Hematopoietic multipotent progenitor cell (in vitro differentiated cells): ENCODE measurements at places on chromosomes 2 and 18.

- DNase-seq: no peak
Measured at GRCh38 chr2:232871835-232872736, 2.0 kb downstream of the SNORC start.

DNA sequence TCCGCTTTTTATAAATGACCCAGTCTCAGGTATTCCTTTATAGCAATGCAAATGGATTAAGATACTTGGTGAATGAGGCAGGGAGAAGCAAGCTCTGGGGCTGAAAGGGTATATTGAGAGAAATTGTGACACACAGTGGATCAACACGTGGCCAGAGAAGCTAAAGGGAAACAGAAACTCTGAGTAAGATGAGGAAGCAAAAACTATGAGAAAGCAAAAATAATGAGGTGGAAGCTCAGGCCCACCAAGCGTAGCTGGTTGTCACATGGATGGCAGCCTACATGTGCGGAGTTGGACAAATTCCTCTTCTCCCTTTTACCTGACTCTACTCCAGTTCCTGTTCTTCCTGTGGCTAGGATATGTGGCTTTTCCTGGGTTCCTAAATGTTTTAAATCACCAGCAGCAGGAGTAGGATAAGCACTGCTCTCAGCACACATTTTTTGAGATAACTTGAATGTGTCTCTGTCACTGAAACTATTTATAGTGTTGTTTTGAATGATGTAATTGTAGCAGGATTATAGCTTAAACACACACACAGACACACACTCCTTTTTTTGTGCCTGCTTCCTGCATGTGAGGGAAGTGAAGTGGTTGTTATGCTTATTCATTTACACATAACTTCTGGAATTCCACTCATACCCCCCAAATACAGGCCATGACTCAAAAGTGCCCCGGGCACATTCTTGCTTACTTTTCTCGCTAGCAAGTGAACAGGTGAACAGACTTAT lies 30.1 kb upstream of the EPC2 start:
- no peak for DNase-seq

DNA sequence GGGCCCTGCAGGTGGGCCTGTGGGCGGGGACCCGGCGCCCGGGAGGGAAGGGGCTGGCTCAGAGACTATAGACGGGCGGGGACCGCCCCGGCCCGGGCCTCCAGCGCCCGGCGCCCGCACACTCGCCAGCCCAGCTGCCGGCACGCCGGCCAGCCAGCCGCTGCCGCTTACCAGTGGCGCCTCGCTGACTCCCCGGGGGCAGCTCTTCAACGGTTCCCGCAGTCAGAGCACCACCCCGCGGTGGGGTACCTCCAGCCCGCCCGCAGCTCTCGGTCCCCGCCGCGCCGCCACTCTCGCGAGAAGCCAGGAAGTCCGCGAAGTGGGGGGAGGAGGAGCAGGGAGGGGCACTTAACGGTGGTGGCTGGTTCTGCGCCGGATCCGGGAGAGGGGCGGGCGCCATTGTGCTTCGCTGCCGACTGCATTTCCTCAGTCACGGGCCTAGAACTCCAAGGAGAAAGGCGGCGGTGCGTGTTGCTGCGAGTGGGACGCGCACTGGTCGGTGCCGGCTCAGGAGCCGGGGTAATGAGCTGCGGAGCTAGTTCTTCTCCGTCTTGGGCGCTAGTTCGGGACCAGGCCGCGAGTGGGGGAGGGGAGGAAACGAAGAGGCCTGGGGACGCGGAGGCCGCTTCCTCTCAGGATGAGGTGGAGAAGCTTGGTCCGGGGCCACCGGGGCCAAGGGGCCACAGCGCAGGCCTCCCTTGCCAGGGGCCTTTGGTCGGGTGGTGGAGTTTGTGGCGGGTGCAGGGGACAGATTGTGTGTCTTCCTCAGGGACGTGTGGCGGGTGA lies at the start of gene MARCHF7:
Gene MARCHF7, plus strand, starts transcription at position 364 of the 786 bp plus-strand sequence. CDS start 16,517 bp downstream, outside the sequence.
- DNase-seq: peak; percentile 98

DNA sequence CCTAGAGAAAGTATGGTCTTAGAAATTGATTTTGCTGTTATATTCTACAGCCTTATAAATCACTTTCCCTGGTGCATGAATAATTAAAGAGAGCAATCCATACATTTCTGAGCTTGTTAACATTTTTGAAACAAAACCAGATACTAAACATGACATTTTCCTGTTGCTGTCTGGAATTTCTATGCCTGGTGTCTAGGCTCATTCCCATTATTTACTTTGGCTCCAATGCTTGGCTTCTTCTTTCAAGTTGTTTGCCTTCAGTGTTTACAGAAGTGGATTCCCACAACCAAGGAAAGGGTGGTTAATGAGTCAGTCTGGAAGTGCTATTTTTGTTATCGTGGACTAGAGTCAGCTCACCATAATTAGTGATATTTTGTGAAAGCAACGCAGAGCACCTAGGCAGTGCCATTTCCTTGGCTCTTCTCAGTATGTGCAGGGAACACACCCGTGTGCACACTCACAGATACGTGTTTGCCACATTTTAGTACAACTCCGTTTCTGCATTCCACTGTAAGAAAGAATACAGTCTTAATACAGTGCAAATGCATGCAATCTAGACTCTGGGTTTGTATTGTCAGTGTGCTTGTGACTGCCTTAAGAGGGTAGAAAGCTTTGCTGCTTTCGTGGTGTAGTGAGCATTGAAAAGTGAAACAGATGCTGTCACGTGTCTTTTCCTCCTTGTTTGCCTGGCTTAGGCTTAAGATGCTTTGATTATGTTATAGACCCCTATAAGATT lies 185.0 kb upstream of the RASGRP3 start:
- DNase-seq: no peak

DNA sequence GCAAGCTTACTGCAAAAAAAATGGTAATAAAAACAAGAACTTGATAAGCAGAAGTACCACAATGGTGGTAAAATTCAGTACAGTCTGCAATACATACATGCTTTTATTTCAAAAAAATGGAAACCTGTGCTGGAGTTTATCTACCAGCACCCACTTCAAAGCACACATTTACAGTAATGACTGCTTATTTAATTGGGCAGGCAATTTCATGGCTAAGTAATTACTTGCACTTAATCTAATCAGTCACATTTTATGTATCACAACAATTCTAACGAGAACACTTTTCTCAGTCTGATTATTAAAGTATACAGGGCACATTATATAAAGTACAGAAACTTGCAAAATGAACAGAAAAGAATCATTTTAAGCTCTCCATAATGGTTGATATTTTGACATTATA lies 5.2 kb downstream of the APCDD1 start:
- DNase-seq: no peak

GRCh38 chr2:217451666-217452065 lies 551.1 kb downstream of the TNS1 start:
- no peak for DNase-seq

- DNase-seq: no peak
Measured at GRCh38 chr18:50429207-50429948, 54.5 kb downstream of the SKA1 start.

- no peak for DNase-seq
Measured at GRCh38 chr2:15782009-15782751, 158.2 kb upstream of the MYCN start.

DNA sequence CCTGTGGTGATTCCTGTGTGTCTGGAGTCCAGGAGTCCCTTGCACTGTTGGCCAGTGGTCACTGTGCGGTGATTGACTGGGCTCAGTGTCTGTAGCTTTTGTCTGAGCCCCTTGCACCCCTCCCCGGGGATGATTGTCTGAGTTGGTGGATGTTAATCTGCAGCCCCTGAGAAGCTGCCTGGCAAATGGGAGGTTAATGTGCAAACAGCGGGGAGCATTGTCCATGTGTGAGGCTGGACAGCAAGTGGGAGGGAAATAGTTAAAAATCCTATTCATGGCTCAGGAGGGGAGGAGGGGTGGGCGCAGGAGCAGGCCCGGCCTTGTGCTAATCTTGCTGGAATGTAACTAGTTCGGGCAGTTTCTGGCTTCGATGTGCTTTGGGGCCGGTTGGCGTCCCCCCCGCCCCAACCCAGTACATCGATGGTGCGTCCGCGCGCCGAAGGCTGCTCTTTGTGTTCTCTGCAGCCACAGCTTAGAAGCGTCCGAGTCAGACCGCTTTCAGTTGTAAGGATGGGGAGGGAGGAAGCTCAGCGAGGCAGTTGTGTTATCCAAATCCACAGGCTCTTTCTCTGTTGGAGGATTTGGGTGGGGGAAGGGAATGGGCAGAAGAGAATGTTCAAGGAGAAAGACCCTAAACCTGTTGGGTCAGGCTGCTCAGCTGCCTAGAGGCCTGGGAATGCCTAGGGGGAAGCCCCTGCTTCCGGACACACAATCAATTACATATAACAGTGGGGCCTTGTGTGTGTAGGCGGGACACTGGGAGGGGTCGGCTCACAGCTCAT lies 71.8 kb downstream of the TGOLN2 start:
- no peak for DNase-seq

DNA sequence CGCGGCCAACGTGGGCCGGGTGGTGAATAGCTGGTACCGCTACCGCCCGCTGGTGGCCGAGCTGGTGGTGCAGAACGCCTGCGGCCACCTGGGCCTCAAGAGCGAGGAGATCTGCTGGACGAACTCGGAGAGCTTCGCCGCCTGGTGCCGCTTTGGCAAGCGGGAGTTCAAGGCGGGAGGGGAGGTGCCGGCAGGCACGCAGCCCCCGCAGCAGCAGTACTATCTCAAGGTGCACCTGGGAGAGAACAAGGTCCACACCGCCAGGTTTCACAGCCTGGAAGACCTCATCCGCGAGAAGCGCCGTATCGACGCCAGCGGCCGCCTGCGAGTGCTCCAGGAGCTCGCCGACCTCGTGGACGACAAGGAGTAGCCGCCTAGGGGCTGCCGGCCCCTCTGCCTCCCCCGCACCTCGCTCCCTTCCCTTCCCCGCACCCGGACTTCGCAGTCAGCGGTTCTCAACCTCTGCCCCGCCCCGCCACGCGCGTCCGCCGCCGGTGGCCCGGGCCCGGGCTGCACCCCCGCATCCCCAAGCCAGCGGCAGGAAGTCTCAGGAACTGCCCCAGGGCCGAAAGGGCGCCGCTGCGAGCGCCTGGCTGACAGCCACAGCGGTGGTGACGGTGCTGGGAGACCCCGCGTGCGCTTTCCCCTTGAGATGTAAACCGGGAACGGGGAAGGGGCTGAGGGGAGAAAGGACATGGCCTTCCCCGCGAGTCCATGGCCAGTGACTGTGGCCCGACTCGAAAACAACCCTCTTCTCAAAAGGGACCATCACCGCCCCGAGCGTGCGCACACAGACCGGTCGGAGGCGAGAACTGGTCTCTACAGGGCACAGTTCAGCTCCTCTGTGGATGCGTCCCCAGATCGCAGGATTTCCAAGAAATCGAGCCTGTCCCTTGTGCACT lies 2.2 kb downstream of the LRATD1 start:
- peak; percentile 43 for DNase-seq

GRCh38 chr18:9735238-9735637 lies 27.1 kb downstream of the RAB31 start:
- no peak for DNase-seq

DNA sequence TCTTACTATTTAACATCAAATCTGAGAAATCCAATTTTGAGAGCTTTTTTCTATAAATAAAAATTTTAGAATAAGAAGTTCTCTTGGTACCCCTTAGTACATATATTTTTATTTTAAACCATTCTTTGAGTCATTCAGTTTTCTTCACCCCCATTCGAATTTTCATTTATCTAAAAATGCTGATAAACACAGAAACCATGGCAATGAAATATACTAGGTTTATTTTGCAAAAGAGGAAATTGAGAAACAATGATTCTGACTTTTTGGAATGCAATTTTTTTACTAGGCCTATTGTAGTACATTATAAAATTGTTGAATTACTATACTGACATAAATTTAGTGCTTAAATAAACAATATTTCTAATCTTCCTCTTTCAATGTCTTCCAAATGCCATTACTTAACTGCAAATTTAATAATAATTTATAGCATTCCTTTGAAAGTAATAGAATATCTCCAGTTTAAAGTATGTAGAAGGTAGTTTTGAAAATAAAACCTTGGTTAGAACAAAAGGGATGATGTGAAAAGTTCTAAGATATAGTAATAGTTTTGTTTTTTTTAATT lies 46.3 kb downstream of the TANK start:
- DNase-seq: peak; percentile 52

GRCh38 chr2:43701111-43701510 lies 24.9 kb upstream of the C1GALT1C1L start:
- DNase-seq: no peak

DNA sequence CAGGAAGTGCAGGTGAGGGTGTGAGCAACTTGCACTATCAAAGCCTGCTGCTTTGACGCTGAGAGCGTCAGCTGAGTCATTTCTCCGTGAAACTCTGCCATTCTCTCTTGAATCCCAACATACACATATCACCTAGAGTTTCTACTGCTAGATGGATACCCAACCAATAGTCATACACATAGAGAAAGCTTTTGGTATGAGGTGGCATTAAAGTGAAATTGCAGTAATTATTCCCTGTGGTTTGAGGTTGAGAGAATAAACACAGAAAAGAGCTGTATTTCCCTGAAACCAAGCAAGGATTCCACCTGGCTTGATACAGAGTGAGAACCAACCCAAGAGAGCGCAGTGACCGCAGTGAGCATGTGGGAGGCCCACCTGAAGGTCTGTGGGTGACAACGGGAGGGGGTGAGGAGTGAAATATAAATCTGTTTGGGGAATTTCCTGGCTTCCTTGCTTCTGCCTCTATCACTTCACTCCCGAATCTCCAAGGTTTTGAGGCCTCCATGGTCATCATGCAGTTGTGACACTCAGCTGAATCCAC lies 28.8 kb upstream of the TMEM18 start:
- DNase-seq: no peak

DNA sequence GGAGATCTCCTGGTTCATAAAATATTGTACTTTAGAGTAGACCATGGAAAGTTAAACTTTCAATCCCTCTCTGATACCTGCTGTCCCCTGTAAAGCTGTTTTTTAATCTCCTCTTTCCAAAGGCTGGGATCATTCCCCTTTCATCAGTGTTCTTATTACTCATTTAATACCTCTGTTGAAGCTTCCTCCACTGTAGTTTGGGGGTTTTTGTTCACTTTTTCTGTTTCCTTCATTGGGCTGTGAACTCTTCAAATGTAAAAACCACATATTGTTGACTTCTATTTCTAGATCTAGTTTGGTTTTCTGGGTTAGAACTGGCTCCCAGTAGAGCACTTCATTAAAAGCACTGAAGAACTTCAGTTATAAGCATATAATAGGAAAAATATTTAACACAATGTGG lies 598.1 kb downstream of the RNF144A start:
- DNase-seq: no peak

- no peak for DNase-seq
Measured at GRCh38 chr2:61255580-61256437, 93.8 kb downstream of the C2orf74 start.

GRCh38 chr2:47487498-47487875 lies 84.5 kb downstream of the MSH2 start:
- no peak for DNase-seq

- no peak for DNase-seq
Measured at GRCh38 chr2:53750041-53750768, 17.4 kb upstream of the CHAC2 start.

- DNase-seq: no peak
Measured at GRCh38 chr2:14261771-14262170, 370.7 kb upstream of the LRATD1 start.
